ENCODE measurements at places on chromosomes 3 and 15.

GRCh38 chr15:52113235-52113634, 660 bp upstream of the BCL2L10 start:
- no peak for DNase-seq

GRCh38 chr3:435161-435560, 238.6 kb downstream of the CHL1 start:
- DNase-seq, result no peak

DNA sequence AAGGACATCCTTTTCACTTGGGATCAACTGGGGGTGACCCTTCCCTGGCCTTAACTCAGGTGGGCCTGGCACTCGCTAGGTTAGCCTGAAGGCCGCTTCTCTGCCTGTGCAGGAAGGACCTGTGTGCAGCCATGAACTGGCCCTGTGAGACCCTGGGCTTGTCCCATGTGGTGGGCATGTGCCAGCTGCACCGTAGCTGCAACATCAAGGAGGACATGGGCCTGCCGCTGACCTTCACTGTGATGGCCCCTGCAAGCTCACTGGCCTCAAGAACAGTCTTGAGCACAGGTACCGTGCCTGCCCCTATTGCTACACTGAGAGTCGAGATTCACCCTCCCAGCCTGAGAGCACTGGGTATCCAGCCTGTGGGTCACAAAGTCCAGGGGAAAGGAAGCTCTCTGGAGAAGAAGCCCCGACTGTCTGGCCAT, 43.0 kb downstream of the SAXO2 start:
- DNase-seq, result no peak

- DNase-seq, result no peak
Measured at GRCh38 chr3:70994644-70995043, 588.9 kb downstream of the FOXP1 start.

DNA sequence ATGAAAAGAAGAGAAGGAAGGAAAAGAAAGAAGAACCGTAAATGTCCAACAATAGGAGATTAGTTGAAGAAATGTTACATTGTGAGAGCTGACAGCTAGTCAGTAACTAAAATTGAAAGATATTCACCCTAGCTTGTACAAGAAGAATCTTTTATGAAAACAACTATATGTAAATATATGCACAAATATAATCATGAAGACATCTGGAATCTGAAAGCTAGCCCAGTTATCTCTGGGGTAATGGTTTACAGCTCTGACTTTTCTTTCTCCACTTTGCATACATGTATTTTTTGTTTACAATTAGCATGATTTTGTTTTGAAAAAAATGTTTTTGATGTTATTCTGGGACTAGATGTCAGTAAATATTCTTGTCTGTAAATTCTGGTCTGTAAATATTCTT, 37.1 kb upstream of the ADAMTSL3 start:
- no peak for DNase-seq

- no peak for DNase-seq
Measured at GRCh38 chr3:28903171-28903601, 377.7 kb upstream of the RBMS3 start.

GRCh38 chr15:62684123-62684808, 358.3 kb upstream of the TPM1 start:
- DNase-seq, result no peak

DNA sequence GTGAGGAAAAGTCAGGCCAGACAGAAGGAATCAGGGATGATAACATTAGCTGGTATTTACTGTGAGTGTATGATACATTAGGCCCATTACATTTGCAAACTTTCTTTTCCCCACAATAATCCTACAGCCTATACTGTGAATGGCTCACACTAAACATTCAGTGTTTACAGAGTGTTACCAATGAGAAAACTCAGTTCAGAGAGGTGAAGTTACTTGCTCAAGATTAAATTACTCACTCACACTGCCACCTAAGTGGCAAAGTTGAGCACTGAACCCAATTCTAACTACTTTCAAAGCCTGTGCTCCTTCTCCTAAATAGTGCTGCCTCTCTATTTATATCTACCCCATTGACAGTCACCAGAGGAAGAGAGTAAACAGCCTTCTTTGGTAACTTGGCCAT, 8.5 kb downstream of the XPC start:
- DNase-seq, result no peak

DNA sequence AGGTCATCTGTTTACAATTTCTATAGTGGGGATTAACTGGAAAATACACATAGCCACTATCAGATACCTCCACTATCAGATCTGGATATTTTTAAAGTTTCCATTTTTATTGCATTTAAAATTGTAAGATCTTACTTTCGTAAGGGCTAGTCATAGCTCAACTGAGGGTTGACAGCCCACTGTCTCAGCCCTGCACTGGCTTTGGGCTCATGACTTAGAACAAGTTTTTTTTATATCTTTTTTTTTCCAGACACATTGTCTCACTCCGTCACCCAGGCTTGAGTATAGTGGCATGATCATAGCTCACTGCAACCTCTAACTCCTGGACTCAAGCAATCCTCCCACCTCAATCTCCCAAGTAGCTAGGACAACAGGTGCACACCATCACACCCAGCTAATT, 48.8 kb upstream of the DNAJC13 start:
- DNase-seq, result no peak
